Fibroblast of skin of left biceps (primary cell): ENCODE measurements at places on chromosomes 7 and 10.

DNA sequence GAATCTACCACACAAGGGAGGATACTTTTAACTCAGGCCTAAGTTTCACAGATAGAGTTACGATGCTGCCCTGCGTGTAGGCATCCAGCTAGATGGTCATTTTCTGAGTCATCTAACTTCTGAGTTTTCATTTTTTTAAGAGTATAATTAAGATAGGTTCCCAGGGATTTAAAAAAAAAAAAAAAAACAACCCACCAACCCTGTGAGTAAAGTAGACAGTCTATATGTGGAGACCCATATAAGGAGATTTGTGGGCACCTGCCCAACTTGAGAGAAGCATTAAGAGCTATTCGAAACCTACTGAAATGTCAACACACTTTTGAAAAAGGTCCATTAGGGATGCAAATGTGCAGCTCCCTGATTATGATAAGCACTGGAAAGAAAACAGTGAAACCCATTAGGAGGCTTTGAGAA lies 257.3 kb downstream of the TRIL start:
- peak; percentile 42 for DNase-seq

DNA sequence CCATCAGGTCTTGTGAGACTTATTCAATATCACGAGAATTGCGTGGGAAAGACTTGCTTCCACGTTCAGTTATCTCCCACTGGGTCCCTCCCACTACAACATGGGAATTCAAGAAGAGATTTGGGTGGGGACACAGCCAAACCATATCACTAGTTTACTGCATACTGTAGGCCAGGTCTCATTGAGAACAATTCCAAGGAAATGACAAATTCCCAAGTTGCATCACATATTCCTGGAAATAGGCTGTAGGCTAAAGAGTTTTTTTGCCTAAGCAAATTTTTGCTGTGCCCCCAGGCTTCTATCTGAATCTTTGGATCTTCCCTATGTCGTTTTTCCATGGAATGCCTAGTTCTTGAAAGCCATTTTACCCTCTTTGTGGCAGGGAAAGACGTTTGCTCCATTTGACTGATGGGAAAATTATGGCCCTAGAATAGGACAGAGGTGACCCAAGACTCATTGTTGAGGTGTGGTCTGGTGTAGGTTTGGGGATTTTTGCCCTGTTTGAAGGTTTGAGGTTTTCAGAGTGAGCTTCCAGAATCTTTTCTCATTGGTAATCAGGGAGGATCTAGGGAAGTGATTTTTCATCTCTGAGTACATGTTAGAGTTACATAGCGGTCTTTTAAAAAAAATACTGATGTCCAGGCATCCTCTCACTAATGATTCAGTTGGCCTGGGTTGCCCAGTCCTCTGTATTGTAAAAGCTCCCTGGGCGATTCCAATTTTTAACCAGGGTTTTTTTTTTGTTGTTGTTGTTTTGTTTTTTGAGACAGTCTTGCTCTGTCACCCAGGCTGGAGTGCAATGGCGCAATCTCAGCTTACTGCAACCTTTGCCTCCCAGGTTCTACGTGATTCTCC lies 44.4 kb downstream of the TACR2 start:
- DNase-seq = no peak

GRCh38 chr10:62893036-62893435 lies 76.9 kb upstream of the EGR2 start:
- no peak for DNase-seq

- DNase-seq = no peak
These were observed 78.8 kb downstream of the DNMBP start for GRCh38 chr10:99930731-99931550.

- DNase-seq = no peak
These were observed 160.7 kb downstream of the TMEM178B start for GRCh38 chr7:141234335-141235105.

DNA sequence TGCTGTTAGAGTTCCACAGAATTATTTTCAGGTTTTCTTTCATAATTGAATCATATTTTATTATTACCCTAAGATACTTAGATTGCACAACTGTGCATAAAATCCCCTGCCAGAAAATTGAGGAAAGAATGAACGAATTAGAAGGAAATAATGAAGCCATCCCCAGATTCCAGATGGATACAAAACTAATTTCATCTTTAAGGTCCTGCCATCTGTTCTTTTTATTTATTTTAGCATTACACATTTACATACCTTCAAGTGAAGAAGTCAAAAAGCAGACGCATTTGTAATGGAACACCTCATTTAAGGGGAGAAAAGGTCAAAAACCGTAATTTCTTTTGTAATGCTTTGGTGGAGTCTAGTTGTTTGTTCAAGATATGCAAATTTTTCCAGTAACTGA lies 77.0 kb upstream of the LRRTM3 start:
- no peak for DNase-seq

DNA sequence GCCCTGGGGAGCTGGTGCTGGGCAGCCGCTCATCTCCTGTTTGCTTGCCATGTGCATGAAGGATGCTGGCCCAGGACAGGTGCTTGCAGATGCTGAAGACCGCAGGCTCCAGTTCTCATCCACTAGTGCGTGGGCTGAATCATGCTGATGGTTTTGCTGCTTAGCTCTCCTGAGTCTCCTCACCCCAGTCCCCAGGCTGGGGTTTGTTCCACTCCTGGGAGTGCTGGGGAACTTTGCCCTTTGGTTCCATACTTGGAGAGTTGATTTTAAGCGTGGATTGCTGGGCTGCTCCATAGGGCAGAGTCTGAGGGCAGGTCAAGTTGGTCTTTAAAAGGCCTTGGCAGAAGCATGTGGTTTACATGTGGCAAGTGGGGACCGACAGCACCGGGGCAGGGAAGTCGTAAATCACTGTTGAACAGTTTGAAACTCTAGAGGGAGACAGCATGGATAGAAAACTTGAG lies 9.1 kb downstream of the DYNC2I1 start:
- DNase-seq = no peak

DNA sequence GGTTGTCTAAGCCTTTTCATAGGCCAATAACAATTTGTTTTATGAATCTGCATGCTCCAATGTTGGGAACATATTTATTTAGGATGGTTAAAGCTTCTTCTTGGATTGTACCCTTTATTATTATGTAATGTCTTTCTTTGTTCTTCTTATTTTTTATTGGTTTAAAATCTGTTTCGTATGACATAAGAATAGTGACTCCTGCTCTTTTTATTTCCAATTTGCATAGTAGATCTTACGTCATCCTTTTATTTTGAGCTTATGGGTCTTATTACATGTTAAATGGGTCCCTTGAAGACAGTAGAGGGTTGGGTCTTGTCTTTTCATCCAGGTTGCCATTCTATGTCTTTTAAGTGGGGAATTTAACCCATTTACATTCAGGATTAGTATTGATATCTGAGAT lies 561.9 kb upstream of the GHITM start:
- no peak for DNase-seq

GRCh38 chr7:29086545-29086944 lies 59.8 kb downstream of the CPVL start:
- no peak for DNase-seq

- DNase-seq = no peak
These were observed 287.6 kb downstream of the ADARB2 start for GRCh38 chr10:1449572-1450205.

DNA sequence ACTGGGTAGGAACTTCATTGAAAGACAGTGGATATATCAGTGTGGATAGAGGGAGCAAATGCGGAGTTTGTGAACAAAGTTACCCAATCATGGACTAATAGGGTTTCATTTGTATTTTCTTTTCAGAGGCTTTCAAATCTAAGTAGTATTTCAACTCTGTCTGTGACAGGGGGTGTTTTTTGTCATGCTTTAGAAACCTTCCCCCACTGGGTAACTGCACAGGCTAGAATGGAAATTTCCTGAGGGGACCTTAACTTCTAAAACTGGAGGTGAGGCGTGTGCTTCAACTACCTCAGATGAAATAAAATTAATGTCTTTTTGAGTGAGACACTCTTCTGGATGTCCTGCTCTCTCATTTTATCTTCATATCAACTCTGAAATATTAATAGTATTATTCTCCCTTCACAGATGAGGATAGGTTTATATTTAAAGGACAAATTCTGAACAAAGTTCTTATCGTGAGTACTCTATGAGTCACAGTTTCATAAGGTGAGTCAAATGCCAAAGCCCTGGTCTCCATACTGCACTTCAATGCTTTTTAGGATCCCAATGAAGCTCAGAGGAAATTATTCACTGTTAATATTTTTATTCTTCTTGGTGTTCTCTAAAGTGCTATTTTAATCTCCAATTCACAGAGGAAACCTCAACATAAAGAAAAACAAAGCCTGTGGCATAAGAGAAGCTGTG lies 770.6 kb downstream of the CCSER2 start:
- no peak for DNase-seq

GRCh38 chr10:33277135-33277536 lies 57.3 kb downstream of the NRP1 start:
- DNase-seq = no peak

DNA sequence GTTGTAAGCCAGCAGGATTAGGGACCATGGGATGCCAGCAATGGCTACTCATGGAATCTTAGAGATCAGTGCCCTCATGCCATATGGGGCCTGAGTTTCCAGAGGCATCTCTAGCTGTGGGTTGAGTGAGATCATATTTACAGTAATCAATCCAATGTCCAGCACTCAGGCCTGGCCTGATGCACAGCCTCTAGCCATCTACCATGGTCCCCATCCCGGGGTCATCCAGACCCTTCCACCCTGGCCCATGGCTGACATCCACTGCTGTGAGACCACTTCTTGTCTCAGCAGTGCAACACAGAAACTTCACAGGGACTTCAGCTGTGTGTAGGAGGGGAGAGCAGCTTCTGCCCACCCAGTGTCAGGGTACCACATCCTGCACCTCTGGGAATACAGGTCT lies 6.5 kb upstream of the ADCY1 start:
- DNase-seq = no peak

GRCh38 chr10:122510326-122510725 lies 49.0 kb downstream of the HTRA1 start:
- DNase-seq = no peak

DNA sequence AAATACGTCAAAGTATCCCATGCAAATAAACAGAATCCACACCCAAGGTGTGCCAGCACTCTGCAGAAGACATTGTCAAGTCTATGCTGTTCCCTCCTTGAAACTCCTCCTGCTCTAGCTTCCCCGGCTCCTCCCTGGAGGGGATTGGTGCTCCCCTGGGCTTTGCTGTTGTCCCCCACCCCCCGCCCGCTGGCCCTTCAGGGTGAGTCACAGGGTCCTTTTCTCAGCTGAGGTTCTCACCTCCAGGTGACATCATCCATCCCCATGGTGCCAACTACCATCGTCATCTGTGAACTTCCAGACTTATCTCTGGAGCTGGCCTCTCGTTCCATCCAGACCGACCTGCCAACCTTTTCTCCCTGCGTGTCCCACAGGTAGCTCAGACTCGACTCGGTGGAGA lies 77.0 kb downstream of the ITIH5 start:
- no peak for DNase-seq
